Amygdala (tissue), 56 donors: ENCODE measurements at places on chromosomes 2 and 18.

GRCh38 chr2:187310701-187311100, 137.4 kb downstream of the CALCRL start:
- DNase-seq, result no peak

DNA sequence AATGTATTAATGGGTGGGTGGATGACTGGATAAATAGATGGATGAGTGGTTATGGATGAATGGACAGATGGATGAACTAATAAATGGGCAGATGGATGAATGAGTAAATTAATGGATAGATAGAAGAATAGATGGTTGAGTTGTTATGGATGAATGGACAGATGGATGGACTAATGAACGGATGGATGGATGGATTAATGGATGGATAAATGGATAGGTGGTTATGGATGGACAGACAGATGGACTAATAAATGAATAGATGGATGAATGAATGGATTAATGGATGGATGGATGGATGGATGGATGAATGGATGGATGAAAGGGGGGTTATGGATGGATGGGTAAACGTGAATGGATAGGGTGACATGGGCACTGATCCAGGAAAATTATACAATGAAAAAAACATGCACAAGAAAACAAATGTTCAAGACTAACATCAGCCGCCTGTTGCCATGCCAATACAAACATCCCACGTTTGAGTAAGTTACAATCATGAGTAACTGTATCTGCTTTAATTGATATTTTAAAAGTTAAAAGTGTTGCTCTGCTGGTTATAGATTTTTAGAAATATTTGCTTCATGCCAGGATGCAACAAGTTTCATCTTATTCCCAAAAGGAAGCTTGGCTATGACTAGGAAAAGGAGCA, 20.8 kb downstream of the PXDN start:
- no peak for DNase-seq

DNA sequence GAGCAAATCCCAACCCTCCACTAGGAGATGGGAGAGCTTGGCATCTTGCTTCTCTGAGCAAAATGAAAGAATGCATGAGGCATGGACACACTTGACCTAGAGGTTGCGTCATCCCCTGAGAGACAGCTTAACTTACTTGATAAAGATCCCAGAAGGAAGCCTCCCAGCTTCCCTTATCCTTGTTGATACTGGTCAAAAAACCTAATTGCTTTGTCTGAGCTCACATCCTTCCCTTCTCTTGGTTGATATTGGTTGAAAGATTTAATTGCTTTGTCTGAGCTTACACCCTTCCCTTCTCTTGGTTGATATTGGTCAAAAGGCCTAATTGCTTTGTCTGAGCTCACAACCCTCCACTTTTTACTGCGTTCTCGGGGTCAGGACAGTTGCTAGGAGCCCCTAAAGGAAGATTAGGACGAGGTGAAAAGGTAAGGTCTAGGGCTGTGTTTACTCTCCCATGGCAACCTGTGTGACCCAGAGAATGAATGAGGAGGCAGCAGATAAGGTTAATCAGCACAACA, 12.2 kb upstream of the BOD1L2 start:
- no peak for DNase-seq

DNA sequence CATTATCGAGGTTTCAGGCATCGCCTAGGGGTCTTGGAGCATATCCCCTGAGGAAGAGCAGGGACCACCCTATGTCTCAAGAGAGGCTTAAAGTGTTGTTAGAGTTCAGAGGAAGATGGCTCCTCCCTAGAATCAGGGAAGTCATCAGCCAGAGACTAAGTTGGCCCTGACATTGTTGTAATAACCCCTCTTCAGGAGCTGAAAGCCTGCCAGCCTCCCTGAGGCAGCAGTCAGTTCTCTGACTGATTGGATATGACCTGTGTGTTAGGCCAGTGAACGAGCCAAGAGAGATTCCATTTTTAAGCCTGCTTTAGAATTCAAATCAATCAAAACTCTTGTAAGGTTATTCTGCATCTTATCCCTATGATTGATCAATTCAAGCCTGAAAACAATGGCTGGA, 34.9 kb downstream of the ARHGAP28 start:
- DNase-seq, result no peak

- no peak for DNase-seq
Observed at GRCh38 chr2:213545964-213546475, 261.8 kb downstream of the SPAG16 start.

DNA sequence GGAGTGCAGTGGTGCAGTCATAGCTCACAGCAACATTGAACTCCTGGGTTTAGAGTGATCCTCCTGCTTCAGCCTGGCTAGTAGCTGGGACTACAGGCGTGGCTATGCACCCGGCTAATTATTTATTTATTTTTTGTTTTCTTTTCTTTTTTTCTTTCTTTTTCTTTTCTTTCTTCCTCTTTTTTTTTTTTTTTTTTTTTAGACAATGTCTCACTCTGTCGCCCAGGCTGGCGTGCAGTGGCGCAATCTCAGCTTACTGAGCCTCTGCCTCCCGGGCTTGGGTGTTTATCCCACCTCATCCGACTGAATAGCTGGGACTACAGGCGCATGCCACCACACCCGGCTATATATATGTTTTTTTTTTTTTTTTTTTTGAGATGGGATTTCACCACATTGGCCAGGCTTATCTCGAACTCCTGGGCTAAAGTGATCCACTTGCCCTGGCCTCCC, 1.4 kb upstream of the ANXA4 start:
- no peak for DNase-seq

DNA sequence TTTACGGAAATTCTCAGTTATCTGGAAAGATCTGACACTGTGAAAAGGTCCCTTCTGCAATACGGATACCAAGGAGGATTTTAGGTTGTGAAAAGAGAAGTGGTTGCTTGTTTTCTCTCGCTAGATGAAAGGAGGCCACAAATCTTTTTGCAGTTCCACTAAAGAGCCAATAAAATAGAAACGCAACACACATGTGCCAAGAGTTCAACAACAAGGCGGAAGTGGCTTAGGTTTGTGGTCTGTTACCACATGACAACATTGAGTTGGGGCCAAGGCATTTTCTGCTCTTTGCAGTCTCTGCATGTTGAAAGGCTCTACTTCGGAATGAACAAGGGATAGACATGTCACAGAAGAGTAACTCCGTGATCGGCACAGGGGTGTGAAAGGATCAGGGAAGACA, 115.7 kb upstream of the OSR1 start:
- DNase-seq, result no peak

- no peak for DNase-seq
Observed at GRCh38 chr2:74427551-74427950, 6.0 kb downstream of the WDR54 start.

DNA sequence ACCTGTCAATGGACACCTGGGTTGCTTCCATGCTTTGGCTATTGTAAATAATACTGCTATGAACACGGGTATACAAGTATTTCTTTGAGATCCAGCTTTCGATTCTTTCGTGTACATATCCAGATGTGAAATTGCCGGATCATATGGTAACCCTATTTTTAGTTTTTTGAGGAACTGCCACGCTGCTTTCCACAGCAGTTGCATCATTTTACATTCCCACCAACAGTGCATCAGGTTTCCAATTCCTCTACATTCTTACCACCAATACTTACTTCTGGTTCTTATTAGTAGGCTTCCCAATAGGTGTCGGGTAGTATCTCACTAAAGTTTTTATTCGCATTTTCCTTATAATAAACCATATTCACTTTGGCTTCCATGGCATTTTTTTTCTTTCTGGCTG, 69.6 kb downstream of the PID1 start:
- DNase-seq, result no peak
